CD4-positive, alpha-beta T cell treated with Interleukin-6 at 100 ng/mL for 8 hours (primary cell): ENCODE measurements at places on chromosomes 1 and 21.

GRCh38 chr1:46406881-46407608 lies 12.9 kb downstream of the FAAH start:
- DNase-seq = no peak

- no peak for DNase-seq
Measured at GRCh38 chr1:37748565-37748964, 16.4 kb downstream of the EPHA10 start.

GRCh38 chr1:220841293-220841692 lies 38.0 kb upstream of the HLX start:
- no peak for DNase-seq

- DNase-seq = no peak
Measured at GRCh38 chr1:23441446-23442148, 17.0 kb upstream of the TCEA3 start.

DNA sequence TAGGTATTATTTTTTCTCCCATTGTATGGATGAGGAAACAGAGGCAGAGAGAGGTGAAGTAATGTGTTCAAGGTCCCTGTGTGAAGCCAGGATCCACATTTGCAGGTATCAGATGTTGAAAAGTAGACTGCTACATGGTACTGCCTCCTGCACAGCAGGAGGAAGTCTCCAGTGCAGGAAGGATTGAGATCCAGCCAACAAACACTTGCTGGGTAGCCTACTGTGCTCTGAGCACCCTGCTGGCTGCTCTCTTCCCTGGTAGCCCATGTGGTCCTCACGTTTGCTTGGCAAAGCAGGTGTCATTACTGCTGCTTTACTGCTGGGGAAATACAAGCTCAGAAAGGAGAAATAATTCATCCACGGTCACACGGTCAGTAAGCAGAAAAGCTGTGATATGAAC lies 21.3 kb upstream of the GRIK3 start:
- no peak for DNase-seq

GRCh38 chr21:37072988-37073416 lies at the start of the genes PIGP and TTC3:
PIGP (minus strand) TSS chr21:37073071; CDS start chr21:37072515, 556 bp downstream.
TTC3 (plus strand) TSS chr21:37073254; CDS start chr21:37087258, 14,004 bp downstream.
- peak; percentile 95 for DNase-seq

- DNase-seq = no peak
Measured at GRCh38 chr1:21350202-21350885, 60.1 kb upstream of the ECE1 start.

DNA sequence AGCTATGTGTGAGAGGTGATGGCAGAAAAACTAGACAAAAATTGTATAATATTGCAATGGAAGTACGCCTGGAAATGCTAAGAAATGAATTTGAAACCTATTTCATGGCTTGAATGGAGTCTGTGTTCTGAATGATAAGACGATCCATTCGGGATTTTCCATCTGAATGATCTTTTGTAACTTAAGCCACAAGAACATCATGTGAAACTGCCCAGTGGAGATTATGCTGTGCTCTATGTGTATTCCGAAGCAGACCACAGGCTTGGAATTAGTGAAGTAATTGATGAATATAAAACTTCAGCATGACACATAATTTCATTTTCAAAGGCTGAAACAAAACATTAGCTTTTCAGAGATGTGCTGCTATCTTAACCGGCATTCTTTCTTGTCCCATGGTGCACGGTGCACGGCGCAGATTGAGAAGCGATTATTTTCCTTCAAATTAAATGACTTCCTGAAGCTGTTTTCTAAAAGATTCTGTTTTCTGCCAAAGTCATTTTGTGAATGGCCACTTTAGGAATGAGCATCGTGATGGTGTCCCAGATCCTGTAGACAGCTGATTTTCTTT lies 652.9 kb downstream of the PLA2G4A start:
- no peak for DNase-seq

GRCh38 chr1:94535095-94535494 lies 6.5 kb downstream of the F3 start:
- no peak for DNase-seq

DNA sequence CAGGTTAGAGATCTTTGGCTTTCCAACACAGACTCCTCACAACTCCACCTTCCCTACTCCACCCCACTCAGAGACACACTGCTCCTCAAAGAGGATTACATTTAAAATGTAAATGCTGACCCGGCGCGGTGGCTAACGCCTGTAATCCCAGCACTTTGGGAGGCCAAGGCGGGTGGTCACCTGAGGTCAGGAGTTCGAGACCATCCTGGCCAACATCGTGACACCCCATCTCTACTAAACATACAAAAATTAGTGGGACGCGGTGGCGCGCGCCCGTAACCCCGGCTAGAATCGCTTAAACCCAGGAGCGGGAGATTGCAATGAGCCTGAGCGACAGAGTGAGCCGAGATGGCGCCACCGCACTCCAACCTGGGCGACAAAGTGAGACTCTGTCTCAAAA lies 1.8 kb upstream of the ANP32E start:
- DNase-seq = no peak

DNA sequence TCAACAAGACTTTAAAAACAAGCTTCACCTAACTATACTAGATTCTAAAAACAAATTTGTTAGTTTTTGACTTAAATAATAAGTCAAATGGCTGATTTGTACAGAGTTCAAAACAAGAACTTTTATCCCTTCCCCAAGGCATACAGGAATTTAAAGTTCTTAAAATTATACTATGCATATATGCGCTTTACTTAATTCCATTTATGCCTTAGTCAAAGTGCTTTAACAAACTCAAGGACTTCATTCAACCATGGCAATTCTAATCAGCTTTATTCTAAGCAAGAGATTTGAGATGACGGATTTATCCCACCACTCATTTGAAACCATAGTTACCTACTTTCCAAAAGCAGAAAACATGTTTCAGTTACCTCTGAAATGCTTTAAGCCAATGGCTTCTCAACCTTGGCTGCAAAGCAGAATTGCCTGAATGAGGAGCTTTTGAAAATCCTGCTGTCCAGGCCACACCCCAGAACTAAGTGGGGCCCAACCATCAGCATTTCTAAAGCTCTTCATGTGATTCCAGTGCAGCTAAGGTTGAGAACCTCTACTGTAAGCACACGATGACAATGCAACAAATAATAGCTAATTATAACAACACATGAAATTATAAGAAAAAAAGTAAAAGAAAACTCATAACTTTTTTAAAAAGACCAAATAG lies 44.6 kb downstream of the TTLL7 start:
- no peak for DNase-seq

- no peak for DNase-seq
Measured at GRCh38 chr21:43842742-43843141, 22.3 kb upstream of the AGPAT3 start.

DNA sequence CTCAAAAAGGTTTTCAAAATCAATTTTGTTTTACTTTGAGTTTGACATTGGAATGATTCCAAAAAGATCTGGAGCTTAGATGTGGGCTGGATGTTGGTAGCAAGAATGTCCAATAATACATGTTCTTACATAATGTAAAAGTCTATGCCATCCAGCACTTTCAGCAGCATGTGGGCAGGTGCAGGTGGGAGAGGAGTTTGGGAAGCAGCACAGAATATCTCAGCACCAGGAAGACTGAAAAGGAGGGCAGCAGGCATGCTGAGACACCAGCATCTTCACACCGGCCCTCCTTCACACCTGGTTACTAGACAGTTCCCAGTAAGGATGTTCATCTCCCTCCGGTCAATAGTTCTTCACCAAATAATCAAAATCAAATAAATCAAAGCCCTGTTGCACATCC lies 166.6 kb downstream of the ZBTB18 start:
- no peak for DNase-seq

GRCh38 chr1:55155522-55155921 lies 59.6 kb downstream of the USP24 start:
- no peak for DNase-seq

GRCh38 chr1:96104506-96104905 lies 617.1 kb upstream of the PTBP2 start:
- no peak for DNase-seq
